ENCODE measurements at places on chromosomes 5 and 9.

DNA sequence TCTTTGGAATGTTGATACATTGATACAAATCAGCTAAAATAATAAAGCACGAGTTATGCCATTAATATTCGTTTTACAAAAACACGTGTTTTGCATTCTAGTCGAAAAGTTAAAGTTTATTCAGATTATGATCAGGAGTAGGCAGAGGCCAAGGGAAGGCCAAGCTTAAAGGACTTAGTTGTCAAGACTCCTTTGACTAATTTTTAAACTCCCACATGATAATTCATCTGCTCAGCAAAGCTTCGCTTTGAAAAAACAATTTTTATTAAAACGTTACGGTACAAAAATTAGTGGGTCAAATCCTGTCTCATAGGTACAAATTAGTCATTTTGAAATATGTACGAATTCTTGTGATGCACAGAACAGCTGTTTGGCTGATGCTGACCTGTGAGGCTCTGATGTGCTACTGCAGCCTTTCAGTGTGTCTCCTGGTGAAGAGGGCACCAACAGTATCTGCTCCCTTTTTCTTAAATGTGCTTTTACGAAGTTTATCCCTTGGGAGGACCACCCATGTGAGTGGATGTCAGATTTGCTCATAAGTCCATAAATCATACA is 23.0 kb upstream of the NR3C1 start:
- DNase-seq, result no peak

DNA sequence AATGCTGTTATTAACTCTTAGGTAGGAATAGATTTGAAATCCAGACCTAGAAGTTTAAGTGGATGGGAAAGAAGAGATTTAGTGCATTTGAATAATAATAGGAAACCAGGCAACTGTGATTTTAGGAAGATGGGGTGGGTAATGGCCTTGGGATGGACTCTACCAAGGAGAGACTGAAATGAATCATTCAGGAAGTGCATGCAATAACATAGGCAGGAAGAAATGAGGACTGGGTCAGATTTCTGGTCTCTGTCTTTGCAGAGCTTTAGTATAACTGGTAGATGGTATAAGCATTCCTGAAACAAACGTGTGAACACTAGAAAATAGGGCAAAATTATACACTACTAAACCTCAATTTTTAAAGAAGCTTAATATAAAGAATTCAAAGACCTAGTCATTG is 274.4 kb upstream of the CLINT1 start:
- DNase-seq, result no peak

DNA sequence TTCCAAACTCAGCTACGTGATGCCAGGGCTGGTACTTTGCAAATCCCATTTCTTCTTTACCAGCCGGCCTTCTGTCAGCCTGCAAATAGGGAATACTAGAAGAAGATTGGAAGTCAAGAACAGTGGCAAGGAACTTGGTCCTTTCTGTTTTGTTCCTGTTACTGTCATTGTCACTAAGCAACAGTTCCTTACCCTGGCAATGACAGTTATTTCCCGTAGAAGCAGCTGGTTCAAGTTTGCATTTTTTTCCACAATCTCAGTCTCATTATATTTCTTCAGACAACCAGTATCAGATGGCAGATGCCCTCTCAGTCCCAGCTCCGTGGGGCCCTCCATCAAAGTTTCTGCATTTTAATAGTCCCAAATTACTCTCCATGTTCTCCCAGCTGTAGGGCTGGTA is 9.1 kb upstream of the C1QTNF2 start:
- no peak for DNase-seq

DNA sequence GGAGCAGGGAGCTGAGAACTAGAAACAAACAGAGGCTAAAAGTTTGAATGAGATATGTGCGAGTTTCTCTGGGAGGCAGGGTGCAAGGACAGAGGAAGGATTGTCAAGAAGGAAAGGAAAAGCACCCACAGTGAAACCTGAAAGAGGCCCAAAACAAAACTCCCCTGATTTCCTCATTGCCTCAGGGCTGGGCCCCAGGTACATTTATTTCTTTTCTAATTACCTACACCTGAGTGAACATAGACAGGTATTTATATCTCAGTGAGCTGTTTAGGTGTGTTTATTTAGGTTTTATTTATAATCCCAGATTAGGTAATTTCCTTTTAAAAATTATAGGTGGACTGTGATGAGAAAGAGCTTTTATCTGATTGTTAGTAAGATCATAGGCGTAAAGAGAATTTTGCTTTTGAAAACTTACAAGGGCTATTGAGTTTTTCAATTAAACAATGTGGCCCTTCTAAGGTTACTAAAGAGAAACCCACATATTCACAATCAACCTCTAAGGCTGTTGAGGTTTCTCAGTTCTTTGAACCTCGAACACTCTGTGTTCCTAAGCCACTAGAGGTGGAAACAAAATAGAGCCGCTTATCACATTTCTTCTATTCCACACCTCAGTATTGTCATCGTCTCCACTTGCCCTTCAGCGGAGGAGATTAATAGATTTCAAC is 344.8 kb downstream of the ZNF608 start:
- DNase-seq, result no peak

DNA sequence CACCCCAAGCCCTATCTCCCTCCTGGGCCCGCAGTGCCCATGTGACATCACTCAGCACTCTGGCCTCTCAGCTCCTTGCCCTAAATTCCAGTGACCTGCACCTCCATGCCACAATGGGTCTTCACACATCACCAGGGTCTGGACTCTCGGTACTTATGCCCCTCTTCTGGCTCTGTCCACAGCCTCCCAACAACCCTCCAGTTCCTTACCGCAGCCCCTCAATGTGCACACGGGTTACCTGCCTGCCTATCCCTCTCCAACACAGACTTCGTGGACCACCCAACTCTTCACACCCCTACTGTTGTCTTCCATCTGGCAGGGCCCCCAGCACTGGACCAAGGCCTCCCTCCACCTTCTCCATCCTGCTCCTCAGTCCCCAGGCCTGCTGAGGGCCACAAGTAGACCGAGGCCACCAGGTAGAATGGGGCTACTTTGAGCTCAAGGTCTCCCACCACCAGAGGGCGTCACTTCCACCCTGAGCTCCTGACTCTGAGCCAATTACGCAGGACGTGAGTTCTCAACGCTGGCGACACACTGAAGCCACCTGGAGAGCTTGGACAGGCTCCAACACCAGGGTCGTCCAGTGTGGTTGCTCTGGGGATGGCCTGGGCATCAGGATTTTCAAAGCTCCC is 172.1 kb downstream of the GABBR2 start:
- no peak for DNase-seq

DNA sequence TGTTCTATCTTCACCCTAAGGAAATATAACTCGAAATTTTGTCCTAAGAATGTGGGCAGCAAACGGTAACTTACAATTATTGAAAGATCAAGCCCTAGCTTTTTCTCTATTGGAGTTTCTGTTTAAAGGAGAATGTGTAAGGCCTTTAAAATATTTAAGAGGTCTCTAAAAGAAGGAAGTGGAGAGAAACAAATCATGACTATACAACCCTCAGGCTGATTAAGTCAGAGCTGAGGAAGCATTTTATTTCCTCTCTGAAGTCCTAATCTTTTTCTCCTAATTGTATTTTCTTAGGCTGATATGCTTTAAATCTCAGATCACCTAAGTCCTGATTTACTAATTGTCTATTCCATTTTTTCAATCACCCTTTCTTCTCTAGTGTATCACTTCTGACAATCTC is 1708.8 kb upstream of the C9orf72 start:
- DNase-seq, result no peak

GRCh38 chr5:108543486-108543885 is 161.6 kb upstream of the FBXL17 start:
- no peak for DNase-seq

DNA sequence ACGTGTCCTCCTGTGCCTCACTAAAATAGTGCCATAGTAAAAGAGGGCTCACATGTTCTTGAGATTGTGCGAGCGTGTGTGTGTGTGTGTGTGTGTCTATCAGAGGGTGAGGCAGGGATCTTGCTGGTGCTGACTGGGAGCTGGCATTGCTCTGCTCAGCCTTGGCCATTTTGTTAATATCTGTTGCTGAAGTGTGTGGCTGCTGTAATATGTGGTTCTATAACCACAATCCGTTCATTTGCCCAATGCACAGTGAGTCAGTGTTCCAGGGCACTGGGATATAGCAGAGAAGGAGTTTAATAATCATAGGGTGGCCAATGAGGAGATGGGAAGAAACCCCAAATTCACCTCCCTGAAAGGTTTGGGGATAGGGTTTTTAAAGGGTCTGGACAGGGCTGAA is 61.3 kb downstream of the RASGRF2 start:
- DNase-seq, result no peak

DNA sequence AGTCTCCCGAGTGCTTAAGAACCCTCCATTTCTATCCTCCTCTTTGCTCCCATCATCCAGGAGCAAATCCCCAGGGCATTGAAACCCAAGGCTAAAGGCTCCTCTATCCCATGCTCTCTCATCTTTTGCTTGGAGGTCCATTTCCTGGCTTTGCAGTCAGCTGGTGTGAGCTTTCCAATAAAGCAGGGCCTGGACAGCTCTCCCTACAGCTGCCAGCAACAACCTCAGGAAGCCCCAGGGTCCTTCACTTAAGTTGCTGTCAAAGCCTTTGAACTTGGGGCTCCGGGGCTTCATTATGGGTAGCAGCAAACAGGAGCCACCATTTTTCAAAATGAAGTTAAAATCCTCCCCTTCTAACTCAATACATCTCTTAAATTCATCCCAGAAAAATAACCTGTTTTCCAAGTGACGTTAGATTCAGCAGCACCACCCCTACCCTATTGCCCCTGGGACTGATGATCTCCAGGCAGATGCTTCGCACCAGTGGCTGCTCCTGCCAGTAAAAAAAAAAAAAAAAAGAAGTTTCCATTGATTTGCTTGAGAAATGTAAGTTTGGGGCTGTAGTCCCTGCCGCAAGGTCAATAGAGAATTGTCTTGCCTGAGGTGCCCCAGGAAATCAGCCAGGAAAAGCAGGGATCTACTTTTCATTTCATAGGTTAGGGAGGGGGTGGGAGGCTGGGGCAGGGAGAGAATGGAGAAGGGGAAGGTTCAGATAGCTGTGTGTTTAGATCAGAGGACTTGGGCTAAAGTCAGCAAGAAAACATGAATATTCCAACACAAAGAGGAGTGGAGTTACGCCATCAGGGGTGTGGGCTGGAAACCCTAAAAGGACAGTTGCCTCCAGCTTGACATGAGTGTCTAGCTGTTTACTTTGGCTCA is 83.8 kb upstream of the IL6ST start:
- DNase-seq, result no peak

DNA sequence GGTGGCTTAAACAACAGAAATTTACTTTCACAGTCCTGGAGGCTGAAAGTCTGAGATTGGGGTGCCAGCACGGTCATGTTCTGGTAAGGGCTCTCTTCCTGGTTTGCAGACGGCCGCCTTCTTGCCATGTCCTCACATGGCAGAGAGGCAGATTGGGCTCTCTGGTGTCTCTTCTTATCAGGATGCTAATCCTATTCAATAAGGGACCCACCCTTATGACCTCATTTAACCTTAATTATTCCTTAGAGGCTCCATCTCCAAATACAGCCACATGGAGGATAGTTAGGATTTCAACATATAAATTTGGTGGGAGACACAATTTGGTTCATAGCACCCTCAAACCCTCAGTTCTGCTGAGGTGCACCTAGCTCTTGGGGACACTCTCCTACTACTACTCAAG is 180.4 kb downstream of the DAB2IP start:
- no peak for DNase-seq

GRCh38 chr5:97009921-97010320 is 74.0 kb downstream of the LNPEP start:
- DNase-seq, result no peak

GRCh38 chr5:160742446-160742845 is 109.6 kb downstream of the ATP10B start:
- DNase-seq, result no peak

DNA sequence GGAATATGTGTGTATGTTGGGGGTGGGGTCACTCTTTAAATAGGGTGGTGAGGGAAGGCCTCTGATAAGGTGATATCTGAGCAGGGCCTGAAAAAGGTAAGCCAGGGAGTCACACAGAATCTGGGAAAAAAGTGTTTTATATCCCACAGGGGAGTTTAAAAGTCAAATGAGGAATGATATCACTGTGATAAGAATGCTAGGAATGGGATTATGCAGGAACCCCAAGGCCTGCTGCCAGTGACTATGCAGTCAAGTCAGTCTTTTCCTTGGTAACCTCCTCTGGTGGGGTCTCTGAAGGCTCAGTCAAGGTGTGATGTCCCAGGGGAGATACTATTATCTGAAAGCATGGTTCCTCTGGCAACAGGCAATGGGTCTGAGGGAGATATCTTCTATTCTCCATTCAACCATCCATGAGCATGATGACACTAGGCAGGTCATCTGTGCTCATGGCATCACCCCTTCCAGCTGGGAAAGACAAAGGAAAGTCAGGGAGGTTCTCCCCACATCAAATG is 53.5 kb downstream of the GRIA1 start:
- DNase-seq, result no peak

DNA sequence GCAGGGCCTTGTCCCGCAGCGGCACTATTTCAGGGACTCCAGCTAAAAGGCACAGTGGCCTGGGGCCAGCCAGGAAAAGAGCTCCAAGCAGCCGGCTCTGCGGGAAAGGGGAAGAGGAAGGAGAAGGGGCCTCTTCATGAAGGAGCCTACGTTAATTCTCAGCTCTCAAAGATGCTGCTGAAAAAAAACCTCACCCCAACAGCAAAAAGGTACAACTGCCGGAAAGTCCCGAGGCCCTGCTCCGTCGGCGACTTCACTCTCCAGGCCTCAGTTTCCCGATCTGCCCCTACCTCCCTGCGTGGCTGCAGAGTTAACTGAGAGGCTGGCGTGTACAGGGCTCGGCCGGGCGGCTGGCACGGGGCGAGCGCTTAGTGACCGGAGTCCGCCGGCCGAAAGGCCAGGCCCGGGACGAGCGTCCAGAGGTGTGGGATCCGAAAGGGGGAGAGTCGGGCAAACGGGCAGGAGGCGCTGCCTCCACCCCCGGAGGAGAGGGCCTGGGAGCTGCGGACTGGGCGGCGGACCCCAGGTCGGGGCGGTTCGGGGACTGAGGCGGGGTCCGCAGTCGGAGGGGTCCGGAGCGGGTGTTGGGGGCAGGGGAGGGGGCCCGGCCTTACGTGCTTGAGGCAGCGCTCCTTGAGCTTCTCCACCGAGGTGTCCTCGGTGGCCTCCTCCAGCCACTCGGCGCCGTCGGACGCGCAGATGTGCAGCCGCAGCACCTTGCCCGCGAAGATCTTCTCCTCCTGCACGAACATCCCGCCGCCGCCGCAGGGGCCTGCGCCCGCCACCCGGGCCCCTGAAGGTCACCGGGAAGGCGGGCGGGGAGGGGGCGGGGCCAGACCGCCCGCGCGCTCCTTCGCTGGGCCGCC is 529 bp downstream of the UBAC1 start:
- DNase-seq, result no peak
